ENCODE measurements at places on chromosomes 5 and 9.

GRCh38 chr5:179978792-179979191, 71.1 kb upstream of the TBC1D9B start:
- no peak for DNase-seq

GRCh38 chr9:28899267-28899666, 1326.0 kb upstream of the C9orf72 start:
- no peak for DNase-seq

GRCh38 chr9:131590907-131591844, 45.9 kb downstream of the PRRT1B start:
- DNase-seq, result peak; percentile 68

DNA sequence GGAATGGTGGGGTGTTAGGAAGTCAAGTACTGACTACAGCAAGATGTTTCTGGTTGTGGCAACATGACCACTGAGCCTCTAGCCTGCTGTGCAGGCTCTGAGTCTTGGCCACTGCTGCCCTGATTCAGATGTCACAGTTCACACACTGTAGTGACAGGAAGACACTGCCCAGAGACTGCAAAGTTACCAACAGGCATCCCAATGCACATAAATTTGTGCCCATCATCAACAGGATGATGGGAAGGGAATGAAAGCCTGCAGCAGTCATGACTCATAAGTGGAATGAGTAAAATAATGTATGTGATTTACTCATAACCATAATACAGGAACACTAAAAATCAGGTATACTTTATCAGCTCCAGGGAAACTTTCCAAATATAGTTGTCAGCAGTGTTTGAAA, 251.6 kb upstream of the HAPLN1 start:
- no peak for DNase-seq

DNA sequence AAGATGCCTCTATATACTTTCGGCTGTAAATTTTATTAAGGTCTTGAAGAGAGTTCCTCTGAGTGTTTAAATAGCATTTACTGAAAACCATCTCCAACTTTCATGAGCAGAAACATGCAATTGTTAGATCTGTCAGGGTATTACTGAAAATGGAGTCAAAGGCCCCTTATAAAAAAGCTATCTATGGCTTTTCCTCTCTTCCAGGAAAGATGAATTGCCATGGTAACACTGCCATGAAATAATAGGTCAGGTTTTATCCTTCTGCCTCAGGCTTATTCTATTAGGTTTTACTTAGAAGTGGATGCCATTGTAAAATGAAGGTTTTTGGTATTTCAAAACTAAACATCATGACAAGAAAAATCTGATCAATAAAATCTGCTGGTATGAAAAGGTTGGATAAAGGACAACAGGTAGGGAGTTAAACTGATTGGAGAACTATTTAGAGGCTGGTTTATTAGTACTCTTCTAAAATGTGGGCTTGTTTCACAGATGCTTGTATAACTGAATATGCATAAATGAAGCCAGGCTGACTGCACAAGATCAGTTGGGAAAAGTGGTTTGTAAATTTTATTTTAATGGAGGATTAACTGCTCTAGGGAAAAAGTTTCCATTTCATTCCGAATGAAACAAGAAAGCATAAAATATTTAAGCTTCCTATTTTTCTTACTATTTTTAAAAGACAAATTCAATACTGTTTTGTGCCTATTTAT, 135.5 kb downstream of the RAB3C start:
- DNase-seq, result no peak

GRCh38 chr5:41345295-41345694, 132.0 kb upstream of the C6 start:
- DNase-seq, result no peak

- DNase-seq, result no peak
These were observed 429.3 kb downstream of the GADD45G start for GRCh38 chr9:90034071-90034470.

DNA sequence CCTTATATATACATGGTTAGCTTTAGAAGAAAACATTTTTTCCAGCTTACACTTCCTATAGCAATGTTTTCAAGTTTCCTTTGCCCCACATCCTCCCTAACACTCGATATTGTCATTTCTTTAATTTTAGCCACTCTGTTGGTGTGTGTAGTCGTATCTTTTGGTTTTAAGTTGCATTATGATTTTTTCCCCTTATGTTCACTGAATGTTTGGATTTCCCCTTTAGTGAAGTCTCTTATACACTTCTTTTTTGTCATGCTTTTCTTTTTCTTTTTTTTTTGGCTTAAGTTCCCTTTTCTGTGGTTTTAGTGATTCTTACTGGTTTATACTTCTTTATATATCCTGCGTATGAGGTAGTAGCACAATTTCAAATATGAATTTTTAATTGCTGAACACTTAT, 58.8 kb downstream of the KDM4C start:
- DNase-seq, result no peak

DNA sequence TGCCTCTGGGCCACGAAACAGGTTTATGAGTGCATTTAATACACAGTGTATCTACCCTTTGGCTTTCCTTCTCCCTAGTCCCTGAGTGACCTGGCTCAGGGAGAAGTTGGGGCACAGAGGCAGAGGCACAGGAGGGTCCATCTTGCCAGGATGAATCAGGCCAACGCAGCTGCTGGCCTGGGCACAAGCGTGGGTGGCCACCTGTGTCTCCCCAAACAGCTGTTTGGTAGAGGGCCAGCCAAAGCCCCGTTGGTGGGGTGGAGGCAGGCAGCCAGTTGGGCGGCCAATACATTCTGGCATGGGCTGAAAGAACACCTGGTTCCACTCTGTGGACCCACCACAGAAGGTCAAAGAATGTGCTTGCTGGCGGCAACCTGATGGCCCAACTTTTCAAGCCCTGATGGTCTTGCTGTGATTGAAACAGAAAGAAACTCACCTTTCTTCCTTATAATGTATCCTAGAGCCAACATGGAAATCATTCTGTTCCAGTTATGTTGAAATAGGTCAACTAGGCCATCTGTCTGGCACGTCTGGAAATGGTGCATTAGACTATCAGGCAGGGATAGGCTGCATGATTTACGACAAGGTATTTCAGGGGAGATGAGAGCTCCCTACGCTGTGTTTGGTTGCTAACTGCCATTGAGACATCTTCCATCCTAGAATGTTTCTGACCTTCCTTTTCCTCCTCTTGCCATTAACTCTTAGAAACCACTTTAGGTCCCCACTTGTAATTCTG, 337.4 kb downstream of the ADAMTS6 start:
- DNase-seq, result no peak

GRCh38 chr5:5816960-5817359, 394.5 kb downstream of the ICE1 start:
- DNase-seq, result no peak

- no peak for DNase-seq
These were observed 263.6 kb upstream of the C9orf72 start for GRCh38 chr9:27836661-27837401.

DNA sequence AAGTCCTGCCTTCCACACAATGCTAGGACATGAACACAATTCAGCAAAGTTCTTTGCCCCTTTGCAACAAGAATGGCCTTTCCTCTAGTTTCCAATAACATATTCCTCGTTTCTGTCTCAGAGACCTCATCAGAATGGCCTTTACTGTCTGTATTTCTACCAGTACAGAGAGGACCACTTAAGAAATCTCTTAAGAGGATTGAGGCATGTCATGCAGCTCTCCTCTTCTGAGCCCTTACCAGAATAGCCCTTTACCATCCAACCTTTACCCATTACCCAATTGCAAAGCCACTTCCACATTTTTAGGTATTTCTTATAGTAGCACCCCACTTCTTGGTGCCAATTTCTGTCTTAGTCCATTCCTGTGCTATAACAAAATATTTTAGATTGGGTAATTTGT, 20.3 kb downstream of the TNPO1 start:
- DNase-seq, result no peak

DNA sequence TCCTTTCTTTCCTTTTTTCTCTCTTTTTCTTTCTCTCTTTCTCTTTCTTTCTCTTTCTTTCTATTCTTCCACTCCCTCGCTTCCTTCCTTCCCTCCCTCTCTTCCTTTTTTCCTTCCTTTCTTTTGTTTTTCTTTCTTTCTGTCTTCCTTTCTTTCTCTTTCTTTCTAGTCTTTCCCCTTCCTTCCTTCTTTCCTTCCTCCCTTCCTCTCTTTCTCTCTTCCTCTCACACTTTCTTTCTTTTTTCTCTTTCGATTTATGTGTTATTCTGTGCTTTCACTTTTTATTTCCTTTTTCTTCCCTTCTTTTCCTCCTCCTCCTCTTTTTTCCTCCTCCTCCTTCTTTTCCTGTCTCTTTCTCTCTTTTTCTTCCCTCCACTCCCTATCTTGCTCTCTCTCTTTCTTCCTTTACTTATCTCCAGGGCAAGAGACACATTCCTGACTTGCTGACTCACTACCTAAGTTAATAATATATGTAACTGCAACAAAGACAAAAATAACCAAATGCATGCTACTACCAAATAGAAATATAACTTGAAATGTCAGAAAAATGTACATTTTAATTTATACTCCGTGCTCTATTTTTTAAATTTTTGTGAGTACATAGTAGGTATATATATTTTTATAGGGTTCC, 445.5 kb downstream of the GABRG2 start:
- no peak for DNase-seq

DNA sequence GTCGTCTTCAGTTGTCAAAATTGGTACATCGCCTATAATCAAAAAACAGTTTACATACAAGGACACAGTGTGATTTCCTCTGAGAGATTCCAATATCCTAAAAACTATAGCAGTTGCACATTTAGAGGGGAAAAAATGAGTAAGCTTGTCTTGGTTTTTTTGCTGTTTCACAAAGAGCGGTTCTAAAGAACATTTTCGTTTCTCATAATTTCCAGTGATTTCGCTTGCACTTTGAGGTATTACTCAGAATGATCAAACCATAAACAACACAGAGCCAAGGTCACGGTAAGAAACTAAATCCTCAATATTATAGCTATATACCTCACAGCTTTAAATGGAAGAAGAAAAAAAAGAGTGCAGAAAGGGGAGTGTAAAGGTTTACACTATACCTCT, 861 bp downstream of the MTX3 start:
- no peak for DNase-seq

DNA sequence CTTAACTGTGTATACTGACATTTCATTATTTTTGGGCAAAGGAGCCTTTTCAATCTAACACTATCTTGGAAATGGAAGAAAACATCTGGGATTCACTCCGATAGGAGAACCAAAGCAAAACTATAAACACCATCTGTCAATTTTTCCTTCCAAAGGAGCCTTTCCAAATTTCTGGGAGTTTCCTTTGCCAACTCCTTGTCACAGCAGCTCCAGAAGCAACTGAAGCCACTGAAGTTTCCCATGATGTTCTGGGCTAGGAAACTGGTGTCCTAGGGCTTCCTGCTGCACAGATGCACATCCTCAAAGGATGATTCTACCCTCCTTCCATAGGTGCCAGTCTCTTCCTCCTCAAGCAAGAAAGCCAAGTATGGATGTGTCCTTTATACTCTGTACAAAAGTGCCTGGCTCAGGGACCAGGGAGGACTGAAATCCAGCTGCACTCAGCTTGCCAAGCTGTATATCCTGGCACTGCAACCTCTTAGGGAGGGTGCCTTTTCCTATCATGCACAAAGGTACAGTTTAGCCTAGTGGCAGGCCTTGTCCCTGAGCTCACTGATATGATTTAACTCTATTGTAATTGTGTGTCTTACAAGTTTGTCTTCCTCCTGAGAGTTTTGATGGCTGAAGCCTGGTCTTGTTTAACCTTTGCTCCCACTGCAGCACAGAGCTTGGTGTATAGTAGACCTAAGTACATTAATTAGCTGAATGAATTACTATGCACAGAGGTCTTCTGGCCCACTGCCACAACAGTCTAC, 8.4 kb upstream of the UBAP1 start:
- no peak for DNase-seq

GRCh38 chr9:4489919-4490704, at the start of gene SLC1A1:
TSS of gene SLC1A1 (plus strand) at chr9:4490468. CDS start at chr9:4490680, 212 bp downstream.
- DNase-seq, result peak; percentile 52

- DNase-seq, result peak; percentile 34
These were observed 15.7 kb downstream of the NREP start for GRCh38 chr5:111741278-111741677.

GRCh38 chr9:93060746-93061259, 2.3 kb downstream of the SUSD3 start:
- DNase-seq, result no peak

DNA sequence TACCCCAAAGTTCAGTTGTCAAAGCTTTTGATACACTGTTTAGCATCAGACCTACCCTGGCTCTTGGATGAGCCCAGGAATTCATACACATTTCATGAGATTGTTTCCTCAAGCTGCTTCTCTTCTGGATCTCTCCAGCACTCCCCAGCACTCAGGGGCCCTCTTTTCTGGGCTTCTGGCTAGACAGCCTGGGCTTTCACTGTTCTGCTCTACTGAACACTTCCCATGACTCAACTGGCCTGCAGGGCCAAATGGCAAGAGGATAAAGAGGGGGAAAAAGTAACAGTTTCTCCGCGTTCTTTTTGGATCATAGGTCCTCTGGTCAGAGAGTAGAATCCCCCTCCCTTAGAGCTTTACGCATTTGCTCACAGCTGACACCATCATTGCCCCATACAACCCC, 20.9 kb upstream of the LURAP1L start:
- DNase-seq, result no peak

- DNase-seq, result no peak
These were observed 183.3 kb upstream of the DMAC1 start for GRCh38 chr9:7982907-7983306.

GRCh38 chr5:15500325-15501001, 483 bp downstream of the FBXL7 start:
- no peak for DNase-seq

- no peak for DNase-seq
These were observed 206.5 kb downstream of the PAX5 start for GRCh38 chr9:36827593-36827992.

DNA sequence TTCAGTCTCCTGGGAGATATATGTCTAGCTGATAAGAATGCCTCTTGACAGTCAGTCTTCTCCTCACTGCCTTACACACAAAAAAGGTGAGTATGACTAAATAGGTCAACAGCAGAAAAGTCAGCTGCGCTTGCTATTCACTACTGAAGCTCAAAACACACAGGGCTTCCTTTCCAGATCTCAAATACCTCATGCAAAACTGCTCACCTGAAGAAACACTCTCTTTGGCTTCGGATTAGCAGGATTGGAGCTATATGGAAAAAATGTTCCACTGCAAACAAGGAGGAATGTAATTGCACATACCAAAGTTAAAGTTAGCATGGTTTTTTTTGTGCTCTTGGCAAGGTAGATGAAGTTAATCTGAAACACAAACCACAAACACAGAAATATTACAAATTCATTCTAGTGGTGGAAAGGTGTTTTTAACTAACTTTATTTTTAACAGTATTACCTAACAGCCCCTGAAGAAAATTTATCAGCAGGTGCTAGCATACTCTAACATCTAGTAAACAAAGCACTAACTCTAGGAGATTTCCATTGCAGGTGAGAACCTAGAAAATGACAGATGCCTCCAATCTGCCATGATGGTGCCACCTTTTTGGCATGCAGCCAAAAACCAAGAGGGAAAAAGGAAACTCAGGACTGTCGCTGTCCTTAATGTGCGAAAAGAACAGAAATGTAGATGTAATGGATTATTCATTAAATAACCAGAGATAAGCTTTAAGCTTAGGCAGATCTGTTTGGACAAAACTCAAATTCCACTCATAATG, 31.8 kb downstream of the ERMP1 start:
- DNase-seq, result peak; percentile 5

DNA sequence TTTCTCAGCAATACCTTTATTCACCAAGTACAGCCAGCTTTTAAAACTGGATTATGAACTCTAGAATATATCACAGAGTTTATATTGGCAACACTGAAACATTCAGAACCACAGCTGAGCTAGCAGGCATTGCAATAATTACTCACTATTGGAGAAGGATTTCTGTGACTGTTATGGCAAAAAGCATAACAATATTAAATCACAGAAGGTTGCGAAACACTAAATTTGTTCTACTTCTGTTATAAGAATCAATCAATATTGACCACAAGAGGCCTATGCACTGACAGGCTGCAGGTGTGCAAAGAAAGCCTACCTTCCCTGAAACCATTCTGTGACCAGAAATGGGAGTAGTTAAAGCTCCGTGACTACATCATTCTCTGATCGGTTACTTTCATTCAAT, 59.2 kb downstream of the AP3B1 start:
- peak; percentile 17 for DNase-seq

Data from NCI-H774 (cell line).